ENCODE measurements at places on chromosomes 6 and 20.

DNA sequence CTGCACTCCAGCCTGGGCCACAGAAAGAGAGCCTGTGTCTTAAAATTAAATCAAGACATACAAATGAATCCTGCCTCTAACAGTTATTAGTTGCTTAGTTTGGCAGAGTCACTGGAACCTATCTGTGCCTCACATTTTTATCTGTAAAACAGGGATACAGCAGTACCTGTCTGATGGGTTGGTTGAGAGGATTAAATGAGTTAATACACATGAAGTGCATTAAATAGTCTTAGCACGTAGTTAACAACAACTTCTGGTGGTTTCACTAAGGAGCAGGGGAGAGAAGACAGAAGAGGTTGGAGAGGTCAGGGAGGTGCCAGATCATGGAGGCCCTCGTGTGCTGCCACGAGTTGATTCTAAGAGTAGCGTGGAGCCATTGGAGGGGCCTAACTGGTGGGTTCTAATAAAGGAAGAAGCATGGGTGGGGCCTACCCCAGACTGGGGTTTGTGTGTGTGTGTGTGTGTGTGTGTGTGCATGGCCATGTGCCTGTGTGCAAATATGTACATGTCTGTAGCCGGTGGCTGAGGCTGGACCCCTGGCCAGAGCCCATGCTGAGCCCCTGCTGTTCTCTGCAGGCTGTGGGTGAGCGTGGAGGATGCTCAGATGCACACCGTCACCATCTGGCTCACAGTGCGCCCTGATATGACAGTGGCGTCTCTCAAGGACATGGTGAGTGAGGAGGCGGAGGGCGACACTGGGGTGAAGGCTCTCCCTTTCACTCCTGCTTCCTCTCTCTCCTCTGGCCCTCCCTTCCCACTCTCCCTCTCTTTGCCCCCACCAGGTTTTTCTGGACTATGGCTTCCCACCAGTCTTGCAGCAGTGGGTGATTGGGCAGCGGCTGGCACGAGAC is 9.1 kb downstream of the RBCK1 start:
- DNase-seq, result no peak

DNA sequence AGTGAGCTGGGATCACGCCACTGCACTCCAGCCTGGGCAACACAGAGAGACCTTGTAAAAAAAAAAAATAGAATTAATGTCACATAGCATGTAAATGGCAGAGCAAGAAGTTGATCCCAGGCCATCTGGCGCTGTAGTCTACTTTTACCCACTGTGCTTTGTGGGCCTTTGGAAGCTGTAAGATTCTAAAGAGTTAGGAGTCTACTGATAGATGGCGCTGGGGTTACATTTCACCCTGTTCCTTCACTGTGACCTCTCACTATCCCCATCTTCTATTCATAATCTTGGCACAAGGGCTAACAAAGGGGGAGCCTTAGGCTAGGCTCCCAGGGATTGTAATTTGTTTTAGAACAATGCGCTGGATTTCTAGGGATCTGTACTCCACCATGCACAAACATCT is 24.4 kb downstream of the SIRPD start:
- no peak for DNase-seq

DNA sequence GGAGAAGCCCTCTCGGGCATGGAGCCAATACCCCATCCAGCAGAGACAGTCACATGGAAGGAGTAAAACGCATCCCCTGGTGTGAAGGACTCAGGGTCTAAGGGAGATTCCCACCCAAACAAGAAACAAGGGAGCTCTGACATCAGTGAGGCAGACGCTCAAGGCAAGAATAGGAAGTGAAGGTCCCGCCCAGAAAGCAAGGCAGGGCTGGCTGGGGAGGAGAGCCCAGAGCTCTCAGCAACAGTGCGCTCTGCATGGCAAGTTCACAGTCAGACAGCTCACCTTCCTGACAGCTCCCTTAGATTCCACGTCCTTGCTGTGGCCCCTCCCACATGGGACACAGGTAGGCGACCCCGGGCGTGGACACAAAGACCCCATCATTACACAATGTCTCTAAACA is 85.6 kb downstream of the TTLL2 start:
- DNase-seq, result no peak

DNA sequence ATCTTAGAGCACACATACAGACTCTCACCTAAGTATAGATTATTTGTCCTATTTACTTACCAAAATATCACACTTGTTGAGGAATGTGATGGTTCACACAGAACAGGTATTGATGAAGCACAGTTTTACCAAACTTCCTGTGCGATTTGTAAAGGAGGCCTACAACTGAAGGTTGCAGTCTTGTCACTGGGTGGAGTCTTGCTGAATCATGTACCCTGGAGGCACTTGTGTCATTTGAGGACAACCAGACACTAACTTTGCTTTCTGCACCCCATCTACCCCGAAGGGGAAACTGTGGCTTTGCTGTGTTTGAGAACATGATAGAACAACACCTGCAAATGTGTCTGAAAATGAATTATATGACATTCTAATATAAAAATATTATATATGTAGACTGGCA is 32.4 kb upstream of the HINT3 start:
- DNase-seq, result no peak

DNA sequence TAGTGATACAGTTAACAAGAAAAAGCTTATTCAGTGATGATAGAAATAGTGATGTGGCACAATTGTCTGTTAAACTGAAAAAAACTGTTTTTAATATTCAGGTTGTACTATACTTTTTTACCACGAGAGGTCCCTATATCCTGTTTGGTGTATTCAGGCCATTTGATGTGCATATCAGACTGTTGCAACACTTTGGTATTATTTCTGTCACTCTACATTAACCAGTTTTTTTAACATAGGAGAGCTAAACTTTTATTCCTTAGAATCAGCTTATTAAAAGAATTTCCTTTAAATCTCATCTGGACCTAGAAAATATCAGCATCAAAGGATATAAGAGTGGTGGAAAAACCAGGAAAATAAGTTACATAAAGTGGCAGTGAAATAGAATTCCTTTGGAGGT is 36.8 kb downstream of the TSPYL4 start:
- no peak for DNase-seq

GRCh38 chr6:9087470-9087869 is 652.1 kb upstream of the SLC35B3 start:
- DNase-seq, result no peak

- no peak for DNase-seq
These were observed 8.6 kb upstream of the SLC32A1 start for GRCh38 chr20:38715646-38716045.

- DNase-seq, result no peak
These were observed 120.9 kb downstream of the TIAM2 start for GRCh38 chr6:155115893-155116570.

DNA sequence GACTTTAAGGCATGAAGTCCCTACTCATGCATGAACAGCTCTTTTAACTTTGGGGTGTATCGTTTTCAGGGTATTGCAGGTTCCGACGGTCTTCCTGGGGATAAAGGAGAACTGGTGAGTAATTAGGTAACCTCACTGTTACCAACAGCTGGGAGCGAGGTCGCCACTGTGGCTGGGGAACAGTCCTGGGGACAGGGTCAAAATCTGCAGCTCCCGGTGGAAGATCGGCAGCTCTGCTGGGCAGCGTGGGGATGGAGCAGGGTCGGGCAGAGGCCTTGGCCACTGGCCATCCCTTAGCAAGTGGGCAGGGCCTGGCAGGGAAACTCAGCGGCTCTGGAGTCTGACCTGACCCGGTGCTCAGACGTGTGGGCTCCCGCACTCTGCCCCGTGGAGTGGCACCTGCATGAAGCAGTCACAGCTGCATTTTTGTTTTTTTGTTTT is 16.1 kb downstream of the COL9A3 start:
- no peak for DNase-seq

DNA sequence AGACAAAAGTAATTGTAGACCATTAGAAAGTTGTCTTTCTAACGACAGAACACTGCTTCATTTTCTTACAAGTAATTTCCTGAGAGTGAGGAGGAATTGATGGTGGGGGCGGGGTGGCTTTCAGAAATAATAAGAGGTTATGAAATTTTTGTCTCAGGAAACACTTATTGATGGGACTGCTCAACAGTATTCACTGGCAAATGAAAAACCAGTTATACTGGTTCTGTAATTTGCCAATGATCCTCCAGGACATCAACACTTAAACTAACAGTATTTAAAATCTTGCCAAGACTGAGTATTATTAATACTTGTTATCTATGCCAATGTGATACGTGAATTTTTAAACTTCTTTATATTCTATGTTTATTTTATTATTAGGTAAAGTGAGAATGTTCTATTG is 41.8 kb upstream of the FUT9 start:
- no peak for DNase-seq

DNA sequence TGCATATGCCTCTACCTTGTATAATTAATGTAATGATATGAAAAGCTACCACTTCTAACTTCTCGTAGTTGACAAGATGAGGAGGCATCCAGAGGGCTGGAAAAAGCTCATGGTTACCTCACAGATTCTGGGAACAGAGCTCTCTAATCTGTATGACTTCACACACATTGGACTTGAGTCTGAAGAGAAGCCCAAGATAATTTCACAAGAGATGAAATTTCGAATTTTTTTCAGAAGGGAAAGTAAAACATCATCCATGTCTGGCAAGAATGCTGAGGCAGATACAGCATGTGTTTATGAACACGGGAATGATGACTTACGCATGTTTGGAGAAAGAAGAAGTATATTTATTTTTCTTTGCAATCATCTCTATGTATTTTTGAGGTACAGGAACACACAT is 141.8 kb upstream of the TENT5A start:
- no peak for DNase-seq

DNA sequence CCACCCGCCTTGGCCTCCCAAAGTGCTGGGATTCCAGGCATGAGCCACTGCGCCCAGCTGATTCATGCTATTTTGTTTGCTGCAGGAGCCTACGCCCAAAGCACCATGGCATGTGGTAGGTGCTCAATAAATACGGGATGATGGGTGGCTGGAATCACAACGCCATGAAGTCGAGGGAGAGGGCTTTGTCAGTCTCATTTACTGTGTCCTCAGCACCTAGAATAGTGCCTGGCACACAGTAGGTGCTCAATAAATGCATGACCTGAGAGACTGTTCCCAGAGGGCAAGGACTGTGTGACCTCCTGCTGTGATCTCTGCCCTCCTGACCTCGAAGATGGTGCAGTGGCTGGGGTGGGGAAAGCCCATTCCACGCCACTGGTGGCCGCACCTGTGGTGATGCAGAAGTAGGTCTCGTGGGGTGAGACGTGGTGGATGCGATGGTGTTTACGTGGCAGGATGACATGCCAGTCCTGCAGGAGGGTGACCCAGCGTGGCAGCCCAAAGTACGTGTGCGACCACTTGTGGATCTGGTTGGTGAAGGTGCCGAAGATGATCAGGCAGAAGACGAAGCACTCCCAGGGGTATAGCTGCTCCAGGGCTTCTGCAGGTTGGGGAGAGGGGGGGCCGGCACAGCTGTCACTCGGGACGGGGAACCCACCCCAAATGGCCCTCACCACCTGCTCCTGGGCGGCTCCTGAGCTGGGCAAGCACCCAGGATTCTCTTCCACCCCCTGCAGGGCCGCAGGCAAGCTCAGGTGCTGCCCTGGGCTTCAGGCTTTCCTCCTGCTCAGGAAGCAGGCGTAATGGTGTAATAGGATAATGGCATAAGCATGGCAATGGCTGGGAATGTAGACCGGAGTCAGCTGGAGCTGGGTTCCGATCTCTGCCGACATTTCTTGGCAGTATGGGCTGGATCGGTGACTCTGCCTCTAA is 14.9 kb upstream of the UBE2V1 start:
- DNase-seq, result no peak

DNA sequence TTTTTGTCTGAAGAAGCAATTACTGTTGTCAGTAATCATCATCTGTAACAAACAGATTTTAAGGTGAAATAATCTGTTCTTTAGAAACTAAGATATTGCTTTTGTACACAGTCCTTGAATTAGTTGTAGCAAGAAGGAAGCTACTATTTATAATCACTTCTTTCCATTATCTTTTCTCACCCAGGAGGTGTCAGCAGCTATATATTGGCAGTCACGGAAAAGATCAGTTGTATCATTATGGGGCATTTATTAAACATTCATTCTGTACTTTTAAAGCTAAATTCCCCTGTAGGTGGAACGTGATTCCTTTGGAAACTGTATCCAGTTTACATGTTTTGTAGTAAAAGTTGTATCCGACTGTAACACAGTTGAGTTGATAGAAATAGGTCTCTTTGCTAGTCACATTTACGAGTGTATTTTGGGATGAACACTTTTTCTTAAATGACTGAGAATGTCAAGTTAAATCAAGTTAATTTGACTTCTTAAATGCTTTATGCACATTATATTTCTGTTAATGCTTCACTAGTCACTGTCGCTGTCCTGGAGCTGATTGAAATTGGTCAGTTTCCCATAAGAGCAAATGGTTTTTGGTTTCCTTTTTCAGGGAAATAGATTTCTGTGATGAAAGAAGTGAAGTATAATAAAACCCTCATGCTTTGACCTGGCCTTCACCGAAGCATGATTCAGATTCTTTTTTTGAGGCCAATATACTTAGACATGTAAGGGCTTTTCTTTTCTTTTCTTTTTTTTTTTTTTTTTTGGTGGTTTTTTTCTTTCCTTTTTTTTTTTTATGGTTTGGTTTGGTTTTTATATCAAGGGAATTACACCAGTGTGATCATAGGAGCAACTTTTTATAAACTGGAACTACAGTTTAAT is 5.1 kb downstream of the QKI start:
- no peak for DNase-seq

DNA sequence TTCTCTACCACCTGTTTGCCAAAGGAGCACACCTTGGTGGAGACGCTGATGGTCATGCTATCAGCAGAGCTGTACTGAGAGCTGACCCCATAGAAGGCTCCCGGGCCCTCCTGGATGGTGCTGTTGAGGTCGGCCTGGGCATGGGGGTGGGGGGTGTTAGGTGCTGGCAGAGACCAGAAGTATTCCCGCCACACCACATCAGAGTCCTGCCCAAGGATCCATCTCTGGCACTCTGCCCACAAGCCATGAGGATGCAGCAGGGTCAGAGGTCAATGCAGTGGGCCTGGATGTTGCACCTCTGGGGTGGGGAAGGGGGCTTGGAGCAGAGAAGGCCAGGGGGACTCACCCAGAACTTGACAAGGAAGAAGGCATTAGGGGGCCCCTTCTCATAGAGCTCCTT is 7.4 kb downstream of the RPL10A start:
- DNase-seq, result no peak

- DNase-seq, result no peak
These were observed 47.2 kb downstream of the TOX2 start for GRCh38 chr20:43961541-43962471.

- no peak for DNase-seq
These were observed 466.9 kb upstream of the NRSN1 start for GRCh38 chr6:23659125-23659524.

- no peak for DNase-seq
These were observed 420.6 kb downstream of the CDC5L start for GRCh38 chr6:44808148-44808547.

- no peak for DNase-seq
These were observed 43.9 kb downstream of the NRN1 start for GRCh38 chr6:5962794-5963193.

GRCh38 chr6:29737707-29738630 is 14.7 kb downstream of the HLA-F start:
- DNase-seq, result peak; percentile 31

- no peak for DNase-seq
These were observed 55.7 kb upstream of the PREP start for GRCh38 chr6:105458551-105458950.

DNA sequence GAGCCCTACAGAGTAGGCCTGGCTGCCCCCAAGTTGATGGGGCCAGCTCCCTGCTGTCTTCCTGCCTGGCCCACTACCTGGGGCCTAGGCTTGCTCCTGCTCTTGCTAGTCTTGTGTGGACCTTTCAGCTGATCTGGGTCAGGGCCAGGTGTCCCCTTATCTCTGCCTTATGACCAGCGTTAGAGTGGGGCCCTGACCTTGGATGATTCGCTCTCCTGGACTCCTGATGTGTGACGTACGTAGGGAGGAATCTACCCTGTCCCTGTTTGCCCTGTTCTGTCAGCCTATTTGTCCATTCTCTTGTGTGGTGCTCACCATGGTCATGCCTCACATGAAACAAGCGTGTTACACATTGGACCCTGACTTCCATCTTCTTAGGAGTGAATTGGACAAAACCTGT is 571.8 kb downstream of the QKI start:
- DNase-seq, result no peak

Data from NCI-H1930 (cell line).